Hindlimb muscle (tissue), 1 donor: ENCODE measurements at places on chromosomes 6 and 20.

- DNase-seq, result no peak
Observed at GRCh38 chr20:373171-373890, 7.2 kb upstream of the TRIB3 start.

GRCh38 chr6:110563711-110564110 lies 87.3 kb upstream of the SLC22A16 start:
- no peak for DNase-seq

GRCh38 chr6:101626269-101626668 lies 232.8 kb downstream of the GRIK2 start:
- DNase-seq, result no peak

GRCh38 chr6:137571854-137572253 lies 77.7 kb upstream of the OLIG3 start:
- DNase-seq, result no peak

GRCh38 chr6:3176562-3177355 lies 19.4 kb upstream of the TUBB2A start:
- DNase-seq, result peak; percentile 38

GRCh38 chr6:20202324-20202658 lies 10.0 kb downstream of the MBOAT1 start:
- DNase-seq, result no peak

DNA sequence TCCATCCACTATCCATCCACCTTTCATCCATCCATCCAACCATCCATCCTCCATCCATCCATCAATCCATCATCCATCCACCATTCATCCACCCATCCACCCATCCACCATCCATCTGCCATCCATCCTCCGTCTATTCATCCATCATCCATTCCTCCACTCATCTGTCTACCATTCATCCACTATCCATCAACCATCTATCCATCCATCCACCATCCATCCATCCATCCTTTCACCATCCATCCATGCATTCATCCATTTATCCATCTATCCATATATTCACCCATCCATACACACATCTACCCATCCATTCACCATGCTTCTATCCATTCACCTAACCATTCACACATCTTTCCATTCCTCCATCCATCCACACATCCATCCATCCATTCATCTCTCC lies 207.0 kb upstream of the CDH4 start:
- DNase-seq, result no peak

- no peak for DNase-seq
Observed at GRCh38 chr6:125259354-125259736, 42.4 kb downstream of the HDDC2 start.

DNA sequence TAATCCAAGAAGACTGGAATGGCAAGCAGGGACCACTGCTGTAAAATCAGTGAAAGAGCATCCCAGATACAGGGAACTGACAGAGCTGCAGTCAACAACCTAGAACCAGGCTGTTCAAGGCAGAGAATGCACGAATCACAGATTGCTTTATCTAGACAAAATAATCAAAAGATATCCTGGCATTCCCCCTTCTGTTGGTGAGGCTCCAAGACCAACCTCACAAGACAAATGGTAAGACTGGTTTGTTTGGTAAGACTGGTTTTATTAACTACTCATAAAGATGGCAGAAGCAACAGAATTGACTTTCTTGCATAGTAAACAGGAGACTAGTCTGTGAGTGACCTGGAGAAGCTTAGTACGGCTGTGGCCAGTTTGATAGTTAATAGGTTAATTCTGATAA lies 88.8 kb upstream of the AHI1 start:
- DNase-seq, result no peak

- DNase-seq, result no peak
Observed at GRCh38 chr6:74087899-74088298, 391.9 kb downstream of the CD109 start.

DNA sequence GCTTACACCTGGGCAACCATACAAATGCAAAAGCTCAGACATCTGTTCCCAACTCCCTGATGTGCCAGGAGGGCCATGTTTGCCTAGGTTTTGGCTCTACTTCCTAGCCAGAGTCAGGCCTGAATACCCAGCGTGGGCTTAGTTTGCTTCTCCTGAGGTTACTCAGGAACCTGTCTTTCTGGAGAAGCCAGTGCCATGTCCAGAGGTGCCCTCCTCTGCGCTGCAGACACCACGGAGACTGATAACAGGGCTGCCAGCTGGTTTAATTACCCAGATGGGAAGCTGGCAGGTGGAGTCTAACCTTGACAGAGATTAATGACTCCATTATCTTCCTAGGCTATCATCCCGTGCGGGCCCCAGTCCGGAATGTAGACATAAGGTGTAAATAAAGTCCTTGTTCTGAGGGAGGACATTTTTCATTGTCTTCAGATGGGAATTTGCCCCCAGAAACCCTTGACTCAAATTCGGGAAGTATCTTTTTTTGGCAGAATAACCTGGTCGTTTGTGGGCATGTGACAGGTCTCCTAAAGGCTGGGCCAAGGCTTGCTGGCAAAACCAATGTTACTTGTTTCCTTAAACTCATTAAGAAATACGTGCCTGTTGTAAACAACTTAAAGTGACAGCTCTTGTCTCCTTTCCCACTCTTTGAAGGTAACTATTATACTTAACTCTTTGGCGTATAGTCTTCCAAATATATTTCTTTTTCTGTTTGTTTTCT lies 29.2 kb upstream of the ZNFX1 start:
- no peak for DNase-seq

- no peak for DNase-seq
Observed at GRCh38 chr6:12327391-12327790, 37.2 kb downstream of the EDN1 start.

GRCh38 chr20:32462900-32463641 lies 104.9 kb downstream of the ASXL1 start:
- DNase-seq, result no peak

DNA sequence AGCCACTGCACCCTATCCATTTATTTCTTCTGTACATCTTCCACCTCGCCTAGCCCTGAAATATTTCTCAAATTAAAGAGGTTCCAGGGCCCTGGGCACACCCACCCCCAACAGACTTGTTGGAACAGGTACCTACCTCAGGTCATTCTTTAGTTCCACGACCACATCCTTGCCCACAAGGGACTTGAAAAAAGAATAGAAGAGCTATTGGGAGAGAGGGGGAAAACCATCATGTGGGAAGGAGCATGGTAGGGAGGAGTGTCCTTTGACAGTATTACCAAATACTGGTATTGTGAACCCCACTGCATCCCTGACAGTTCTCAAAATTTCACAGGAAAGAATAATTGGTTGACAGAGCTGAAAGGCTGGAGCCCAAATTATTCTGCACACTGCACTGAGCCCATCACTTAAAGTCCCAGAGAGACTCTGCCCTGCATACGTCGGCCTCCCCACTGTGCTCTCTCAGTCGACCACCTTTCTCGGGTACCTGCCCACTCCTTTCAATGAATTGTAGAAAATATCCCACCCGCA lies 762 bp downstream of the LSM2 start:
- no peak for DNase-seq

DNA sequence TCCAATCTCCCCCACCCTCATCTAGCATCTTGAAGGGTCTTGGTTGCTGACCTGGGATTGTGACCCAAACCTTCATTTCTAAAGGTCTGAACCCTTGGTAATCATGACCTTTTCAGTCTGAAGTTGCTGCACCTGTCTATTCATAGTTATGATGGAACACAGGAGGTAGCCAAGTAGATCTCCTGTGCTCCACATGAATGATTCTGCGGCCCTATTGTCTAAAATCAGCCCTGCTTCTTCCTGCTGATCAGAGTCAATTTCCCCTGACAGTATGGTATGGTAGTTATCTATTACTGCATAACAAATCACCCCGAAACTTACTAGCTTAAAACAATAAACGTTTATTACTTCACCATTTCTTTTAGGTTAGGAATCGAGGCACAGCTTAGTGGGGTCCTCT lies 9.0 kb downstream of the OR2B6 start:
- no peak for DNase-seq

GRCh38 chr6:108699290-108700041 lies 138.7 kb downstream of the FOXO3 start:
- peak; percentile 61 for DNase-seq

DNA sequence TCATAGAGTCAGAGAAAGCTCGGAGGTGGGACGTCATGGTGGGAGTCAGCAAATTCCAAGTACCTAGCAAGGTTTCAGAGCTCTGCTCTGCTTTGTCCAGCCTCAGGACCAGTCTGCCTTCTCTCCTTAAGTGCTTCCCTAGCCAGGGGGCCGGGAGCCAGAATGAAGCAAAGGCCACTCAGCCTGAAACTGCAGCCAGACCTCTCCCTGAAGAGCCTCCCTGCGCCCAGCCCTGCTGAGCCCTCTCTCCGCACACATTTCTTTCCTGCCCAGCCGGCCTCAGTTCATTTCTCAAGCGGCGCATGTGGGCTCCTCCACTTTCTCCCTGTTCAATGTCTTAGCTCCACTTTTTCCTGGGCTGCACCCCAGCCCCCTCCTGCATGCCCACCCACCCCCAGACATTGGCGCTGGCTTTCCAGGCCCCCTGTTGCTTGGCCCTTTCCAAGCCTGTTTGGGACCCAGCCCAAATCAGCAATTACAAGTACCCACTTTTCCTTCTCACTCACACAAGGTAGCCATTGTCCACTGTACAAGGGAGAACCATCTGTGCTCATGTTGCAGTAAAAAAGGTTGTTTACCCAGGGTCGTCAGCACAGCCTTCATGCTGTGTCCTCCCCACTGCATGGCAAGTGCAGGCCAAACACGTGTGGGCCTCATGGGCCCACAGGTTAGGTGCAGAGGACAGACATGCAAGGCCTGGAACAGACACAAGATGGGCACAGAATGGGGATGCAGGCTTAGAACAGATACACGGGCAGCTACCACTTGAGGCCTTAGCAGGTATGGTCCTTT lies 147.1 kb downstream of the MRPL14 start:
- DNase-seq, result no peak

DNA sequence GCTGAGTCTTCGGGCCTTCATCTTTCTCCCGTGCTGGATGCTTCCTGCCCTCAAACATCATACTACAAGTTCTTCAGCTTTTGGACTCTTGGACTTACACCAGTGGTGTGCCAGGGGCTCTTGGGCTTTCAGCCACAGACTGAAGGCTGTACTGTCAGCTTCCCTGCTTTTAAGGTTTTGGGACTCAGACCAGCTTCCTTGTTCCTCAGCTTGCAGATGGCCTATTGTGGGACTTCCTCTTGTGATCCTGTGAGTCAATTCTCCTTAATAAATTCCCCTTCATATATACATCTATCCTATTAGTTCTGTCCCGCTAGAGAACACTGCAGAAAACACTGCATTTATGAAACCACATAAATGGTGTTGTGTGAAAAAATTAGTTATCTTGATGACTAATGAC lies 13.9 kb upstream of the BCLAF1 start:
- DNase-seq, result no peak

- DNase-seq, result no peak
Observed at GRCh38 chr20:47760686-47761481, 24.4 kb downstream of the SULF2 start.

DNA sequence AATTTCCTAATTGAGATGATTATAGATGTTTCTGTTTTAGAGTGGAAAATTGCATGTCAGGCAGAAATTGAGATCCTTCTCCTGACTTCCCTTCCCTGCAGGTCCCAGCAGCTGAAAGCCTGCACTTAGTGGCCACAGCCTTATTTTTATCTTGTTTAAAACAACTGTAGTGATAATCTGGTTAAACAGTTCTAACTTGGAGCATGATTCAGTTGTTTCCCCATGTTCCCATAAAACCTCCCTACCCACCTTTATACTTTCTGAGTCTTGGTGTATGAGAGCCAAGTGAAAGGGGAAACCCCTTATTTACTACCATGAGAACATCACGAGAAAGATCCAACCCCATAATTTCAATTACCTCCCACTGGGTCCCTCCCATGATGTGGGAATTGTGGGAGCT lies 195.2 kb downstream of the SLC16A10 start:
- DNase-seq, result no peak

DNA sequence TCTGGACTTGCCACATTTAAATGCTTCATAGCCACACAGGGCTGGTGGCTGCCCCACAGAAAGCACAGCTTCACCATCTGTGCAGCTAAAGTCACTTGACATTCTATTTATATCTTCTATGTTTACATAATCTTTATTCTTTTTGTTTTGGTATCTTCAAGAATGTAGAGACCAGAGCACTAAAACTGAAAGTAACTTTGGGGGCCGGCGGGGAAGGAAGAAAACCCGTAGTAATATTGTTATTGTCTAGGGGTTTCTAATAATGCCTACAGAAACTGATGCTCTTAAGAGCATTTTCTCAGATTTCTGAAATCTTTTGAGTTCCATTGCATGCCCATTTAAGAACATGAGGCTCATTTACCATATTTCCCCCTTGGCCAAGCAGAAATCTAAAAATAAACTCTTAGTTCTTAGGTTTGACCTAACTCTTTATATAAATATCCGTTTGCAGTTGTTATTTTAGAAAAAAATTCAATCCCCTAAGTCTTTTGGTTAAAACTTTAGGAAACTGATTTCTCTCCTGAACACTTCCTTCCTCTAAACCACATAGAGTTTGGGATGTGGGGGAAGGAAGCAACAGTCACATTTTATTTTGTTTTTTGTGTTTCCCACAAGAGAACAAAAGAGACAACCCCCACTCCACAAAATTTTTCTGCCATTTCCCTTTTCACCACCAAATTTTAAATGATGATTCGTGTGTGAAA lies 207.6 kb downstream of the OGFRL1 start:
- DNase-seq, result no peak

GRCh38 chr20:7959484-7959883 lies 19.2 kb upstream of the HAO1 start:
- DNase-seq, result no peak

DNA sequence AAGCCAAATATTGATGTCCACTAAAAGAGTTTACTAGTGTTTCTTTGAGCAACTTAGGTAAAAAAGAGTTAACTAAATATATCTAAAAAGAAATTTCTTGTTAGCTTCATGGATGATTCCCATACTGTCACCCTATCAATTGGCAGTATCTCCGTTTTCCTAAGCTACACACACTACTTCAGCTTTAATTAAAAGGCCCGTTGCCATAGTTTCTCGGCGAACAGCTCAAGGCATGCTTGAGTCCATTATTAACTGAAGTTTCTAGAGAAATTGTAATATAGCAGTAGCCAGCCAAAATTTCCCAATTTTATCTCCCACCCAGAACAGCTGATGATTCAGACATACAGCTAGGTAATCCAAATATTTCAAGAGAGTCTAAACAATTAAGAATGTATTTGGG lies 20.0 kb upstream of the BEND6 start:
- DNase-seq, result no peak

DNA sequence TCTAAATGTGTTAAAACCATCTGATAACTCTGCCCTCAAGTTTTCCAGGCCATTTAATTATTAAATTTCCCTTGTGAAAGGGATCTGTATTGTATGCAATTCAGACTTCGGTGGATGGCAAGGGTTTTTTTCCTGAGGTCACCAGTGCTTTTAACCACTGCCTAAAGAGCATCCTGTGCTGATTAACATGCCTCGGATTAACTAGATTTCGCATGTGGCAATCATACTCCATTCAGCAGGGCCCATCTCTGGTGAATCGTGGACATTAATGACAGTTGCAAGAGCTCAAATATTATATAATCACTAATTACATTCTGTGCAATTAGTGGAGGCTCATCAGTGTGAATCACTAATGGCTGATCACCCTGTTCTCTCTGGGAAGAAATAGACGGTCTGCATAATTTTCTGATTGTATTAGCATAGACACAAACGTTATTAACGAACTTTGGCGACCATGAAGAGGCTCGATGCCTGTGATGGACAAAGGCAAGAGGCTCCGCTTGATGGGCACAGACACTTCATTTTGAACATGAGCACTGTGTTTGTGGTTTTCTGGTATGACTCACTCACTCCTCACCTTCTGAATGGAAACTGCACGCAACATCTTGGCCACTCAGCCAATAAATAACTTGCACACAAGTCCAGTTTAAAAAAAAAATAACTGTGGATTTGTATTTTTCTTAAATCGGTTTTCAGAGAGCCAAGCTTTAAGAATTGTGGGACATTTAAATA lies 31.4 kb downstream of the LINC00237 start:
- no peak for DNase-seq

- DNase-seq, result no peak
Observed at GRCh38 chr6:8958894-8959511, 523.7 kb upstream of the SLC35B3 start.
